ENCODE measurements at places on chromosomes 4 and X.

DNA sequence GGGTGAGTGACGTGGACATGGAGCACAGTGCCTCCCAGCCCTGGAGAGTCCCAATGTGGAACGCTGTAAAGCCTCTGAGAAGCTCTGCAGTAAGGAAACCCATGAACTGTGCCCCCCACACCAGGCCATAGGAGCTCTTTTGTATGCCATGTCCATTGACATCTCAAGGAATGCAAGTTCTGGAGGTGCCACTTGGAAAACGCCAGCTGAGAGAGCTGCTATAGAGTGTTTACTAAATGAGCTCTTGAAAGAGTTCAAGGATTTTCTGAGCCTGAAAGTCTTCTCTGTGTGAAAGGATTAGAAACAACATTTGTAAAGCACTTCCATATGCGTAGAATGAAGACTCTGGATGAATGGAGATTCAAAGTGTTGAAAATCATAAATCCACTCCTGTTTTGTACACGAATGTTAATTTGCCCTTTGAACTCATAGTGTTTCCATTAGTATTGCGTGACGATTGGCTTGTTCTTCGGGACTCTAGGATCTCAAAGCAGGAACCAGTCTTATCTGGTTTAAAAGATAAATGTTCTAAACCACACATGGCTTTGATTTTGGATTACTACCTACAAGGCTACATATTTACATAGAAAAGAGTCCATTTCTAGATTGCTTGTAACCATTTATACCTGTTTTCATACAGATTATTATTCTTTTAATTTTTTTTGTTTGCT is 41.8 kb upstream of the STOX2 start:
- DNase-seq, result no peak

GRCh38 chrX:2859197-2859797 is 30.6 kb downstream of the GYG2 start:
- no peak for DNase-seq

GRCh38 chrX:39327255-39327654 is 526.0 kb downstream of the MID1IP1 start:
- DNase-seq, result no peak

GRCh38 chr4:6056976-6057766 is 38.9 kb upstream of the C4orf50 start:
- DNase-seq, result no peak

- DNase-seq, result no peak
These were observed 758 bp upstream of the NR3C2 start for GRCh38 chr4:148442832-148443511.

GRCh38 chrX:81215685-81216084 is 13.8 kb downstream of the SH3BGRL start:
- DNase-seq, result no peak

DNA sequence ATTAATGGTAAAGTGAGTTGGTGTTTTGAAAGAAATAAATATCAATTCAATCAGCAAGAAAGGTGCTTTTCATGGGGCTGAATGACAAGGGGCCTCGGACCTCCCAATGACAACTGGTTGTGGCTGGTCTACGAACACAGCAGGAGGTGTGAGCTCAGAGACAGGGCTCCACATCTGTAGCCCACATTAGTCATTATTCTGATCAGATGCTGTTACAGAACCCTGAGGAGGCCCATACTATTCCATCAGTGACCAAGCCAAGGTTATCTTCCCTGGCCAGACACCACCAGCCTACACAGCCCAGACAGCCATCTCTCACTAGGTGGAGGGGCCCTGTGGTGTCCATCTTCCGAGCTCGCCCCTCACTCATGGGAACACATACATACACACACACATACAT is 168.8 kb downstream of the SH3KBP1 start:
- DNase-seq, result no peak

DNA sequence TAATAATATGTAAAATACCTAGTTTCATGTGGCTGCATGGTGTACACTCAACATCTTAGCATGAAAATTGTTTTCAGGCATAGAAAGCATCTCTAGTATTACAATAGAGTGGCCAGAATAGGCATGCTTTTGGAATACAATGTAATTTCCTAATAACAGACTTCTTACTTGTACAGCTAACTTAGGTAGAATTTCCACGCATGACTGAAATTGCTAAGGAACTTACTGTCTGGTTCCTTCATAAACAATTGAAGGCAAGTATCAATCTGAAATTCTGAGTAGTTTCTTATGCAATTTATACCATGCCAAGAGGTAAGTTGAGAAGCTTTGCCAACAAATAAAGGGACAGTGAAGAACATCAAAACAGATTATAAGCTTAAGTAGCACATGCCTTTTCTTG is 26.7 kb downstream of the SULT1E1 start:
- DNase-seq, result peak; percentile 19

DNA sequence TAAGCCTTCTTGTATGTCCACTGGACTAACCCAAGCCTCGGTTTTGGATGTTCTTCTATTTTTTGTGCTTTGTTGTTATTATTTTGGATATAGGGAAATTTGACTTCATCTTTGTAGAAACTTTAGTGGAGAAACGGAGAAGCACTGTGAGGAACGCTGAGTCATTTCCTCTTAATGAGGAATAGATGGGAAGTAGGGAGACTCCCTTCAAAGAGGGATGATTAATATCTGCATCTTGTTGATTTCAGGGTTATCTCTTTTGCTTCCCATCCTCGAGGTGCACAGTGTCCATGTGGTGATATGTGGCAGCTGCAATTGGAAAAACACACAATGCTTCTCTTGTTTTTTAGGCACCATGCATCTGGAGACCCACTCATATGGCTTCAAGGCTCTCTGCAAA is 1147.9 kb downstream of the NLGN4X start:
- no peak for DNase-seq

DNA sequence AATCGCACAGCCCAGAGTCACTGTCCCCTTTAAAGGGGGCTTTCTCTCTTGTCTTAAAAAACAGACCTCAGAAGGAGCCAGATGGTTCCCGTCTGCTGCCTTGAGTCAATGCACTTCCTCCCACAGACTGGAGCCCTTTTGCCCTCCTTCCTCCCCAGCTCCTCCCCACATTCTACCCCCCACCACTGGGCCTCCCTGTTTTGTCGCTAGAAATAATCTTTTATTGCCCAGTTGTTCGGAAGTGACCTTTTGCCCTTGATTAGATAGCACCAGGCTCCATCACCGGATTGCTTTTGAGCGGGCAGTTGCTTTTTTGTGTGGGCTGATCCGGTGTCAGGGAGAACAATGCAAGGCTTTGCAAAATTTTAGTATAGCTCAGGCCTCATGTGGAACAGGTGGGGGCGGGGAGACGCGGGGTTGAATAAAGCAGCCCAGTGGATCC is 47.7 kb downstream of the SPRY1 start:
- DNase-seq, result no peak

DNA sequence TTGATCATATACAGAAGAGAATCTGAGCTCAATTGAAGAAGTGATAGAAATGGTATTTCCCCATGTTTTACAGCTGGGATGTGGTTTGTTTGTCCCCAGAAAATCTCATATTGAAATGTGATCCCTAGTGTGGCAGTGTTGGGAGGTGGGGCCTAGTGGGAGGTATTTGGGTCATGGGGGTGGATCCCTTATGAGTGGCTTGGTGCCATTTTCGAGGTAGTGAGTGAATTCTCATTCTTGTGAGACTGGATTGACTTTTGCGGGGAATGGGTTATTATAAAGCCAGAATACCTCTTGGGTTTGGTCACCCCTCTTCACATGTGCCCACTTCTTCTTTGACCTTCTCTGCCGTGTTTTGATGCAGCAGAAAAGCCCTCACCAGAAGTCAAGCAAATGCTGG is 29.6 kb upstream of the PAGE1 start:
- no peak for DNase-seq
